ENCODE measurements at places on chromosomes 5 and 9.

- DNase-seq = no peak
These were observed 46.5 kb downstream of the CXXC5 start for GRCh38 chr5:139694556-139695177.

- DNase-seq = no peak
These were observed 138.6 kb upstream of the RAD23B start for GRCh38 chr9:107144475-107144874.

DNA sequence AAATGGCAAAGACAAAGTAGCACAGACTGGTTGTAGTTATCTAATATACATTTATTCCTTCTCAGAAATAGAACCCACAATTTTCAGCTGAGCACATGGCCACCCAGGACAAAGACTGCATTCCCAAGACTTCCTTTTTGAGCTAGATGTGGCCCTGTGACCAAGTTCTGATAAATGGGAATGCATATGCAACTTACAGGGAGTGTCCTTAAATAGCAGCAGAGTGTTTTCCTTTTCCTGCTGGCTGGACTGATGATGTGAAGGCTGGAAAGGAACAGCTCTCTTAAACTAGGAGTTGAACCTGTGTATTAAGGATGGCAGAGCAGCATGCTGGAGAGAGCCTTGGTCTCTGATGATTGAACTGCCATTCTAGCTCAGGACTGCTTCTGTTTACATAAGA, 74.7 kb upstream of the TNPO1 start:
- DNase-seq = no peak

- no peak for DNase-seq
These were observed 657 bp downstream of the MTRR start for GRCh38 chr5:7869474-7870136.

DNA sequence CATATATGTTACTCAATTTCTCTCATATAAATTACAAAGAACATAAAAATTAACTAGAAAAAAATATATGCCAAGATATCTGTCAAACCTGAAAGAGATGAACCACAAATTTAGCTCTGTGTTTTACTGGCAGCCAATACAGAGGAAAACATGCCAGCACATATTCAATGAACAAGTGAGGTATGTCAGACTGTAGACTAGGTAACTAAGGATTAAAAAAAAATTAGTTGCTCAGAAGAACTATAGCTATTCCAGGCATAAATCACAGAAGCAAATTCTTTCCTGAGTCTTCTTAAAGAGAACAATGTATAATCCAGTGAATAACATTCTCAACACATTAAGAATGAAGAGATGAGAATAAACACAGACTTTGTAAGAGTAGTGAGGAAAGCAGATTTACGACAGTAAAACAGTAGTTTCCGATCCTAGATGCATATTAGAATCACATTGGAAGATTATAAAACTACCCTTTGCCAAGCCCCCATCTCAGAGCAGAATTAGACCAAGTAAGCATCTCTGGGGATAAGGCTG, 20.6 kb upstream of the CAAP1 start:
- no peak for DNase-seq

DNA sequence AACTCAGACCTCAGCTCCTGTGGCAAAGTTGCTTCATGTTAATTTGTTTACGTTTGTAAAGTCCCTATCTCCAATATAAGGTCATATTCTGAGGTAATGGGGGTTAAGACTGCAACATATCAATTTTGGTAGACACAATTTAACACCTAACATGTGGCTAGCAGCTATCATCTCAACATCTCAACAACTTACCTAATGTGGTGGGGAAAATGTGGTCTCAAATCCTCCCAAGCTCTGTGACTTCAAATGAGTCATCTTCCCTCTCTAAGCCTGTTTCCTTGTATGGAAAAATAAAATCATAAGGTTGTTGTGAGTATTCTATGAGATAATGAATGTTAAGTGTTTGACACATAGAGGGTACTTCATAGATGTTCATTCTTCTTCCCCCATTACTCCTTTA, 443.3 kb downstream of the CDK5RAP2 start:
- no peak for DNase-seq

DNA sequence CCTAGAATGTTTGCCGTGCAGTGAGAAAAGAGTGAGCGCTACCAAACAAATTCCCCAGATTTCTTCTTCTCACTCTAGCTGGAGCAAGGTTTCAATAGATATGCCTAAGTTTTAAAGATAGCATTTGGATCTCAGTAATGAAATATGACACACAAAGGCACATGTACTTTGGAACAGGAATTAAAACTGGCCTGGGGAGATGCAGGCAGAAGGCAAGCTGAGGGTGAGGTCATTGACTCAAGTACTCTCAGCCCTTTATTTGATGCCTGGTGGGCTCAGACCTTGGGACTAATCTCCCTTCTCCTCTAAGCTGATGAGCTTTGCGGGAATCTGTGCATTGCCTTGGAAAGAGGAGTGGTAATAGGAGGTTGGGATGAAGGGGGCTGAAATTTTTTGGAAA, 323.3 kb upstream of the SLC30A5 start:
- no peak for DNase-seq

GRCh38 chr9:87714819-87715218, 11.1 kb upstream of the CTSL start:
- no peak for DNase-seq

Data from LoVo (cell line).